Activated CD4-positive, alpha-beta T cell treated with anti-CD3 and anti-CD28 coated beads, Interleukin-2, amount 50 U/mL, for 4 hours (primary cell): ENCODE measurements at places on chromosomes 2 and 18.

DNA sequence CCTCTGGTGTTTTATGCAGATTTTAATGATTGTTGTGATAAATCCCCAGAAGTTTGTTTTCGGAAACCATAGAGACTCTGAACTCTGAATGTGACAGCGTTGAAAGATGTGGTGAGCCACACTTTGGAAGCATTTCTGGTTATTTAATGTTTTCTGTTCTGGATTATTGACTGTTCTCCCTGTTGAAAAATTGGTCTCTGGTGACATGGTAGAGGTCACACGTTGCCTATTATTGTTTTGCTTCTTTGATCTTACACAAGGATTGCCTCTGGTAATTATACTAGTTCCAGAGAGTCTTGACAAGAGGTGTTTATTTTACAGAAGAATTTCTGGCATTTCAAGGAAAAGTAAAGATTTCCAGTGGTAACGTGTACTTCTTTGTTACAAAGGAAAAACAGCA, 127.1 kb downstream of the GREB1L start:
- DNase-seq, result no peak

DNA sequence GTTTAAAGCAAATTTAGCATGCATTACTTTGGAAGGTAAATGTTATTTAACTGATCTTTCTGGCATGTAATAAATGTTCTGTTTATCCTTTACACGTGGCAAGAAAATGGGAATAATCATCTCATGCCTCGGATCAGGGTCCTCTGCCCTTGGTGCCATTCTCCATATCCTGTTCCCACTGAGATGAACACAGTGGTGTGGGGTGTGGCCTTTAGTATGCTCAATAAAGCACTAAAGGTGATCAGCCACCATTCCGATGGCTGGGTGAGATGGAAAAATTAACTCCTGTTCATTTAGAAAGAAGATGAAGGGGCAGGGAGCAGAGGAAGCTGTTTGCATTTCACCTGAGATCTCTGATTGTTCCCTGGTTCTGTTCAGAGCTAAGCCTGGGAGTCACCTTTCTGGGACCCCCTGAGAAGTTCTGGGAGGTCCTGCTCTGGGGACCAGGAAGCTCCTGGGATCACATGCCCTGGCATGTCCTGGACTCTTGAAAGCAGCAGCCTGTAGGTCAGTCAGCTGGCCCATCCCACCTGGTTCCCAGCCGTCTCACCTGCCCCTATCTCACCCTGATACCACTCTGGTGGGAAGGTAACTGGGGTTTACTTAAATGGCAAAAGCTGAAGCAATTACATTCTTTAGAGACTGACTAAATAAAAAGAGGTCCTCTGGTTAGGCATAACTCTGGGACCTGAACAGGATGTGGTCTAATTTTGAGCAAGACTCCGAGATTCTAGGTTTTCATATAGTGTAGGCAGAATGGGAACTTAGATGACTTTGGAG, 288.9 kb upstream of the EPAS1 start:
- no peak for DNase-seq

GRCh38 chr18:35248429-35248828, 7.6 kb downstream of the ZNF397 start:
- no peak for DNase-seq

DNA sequence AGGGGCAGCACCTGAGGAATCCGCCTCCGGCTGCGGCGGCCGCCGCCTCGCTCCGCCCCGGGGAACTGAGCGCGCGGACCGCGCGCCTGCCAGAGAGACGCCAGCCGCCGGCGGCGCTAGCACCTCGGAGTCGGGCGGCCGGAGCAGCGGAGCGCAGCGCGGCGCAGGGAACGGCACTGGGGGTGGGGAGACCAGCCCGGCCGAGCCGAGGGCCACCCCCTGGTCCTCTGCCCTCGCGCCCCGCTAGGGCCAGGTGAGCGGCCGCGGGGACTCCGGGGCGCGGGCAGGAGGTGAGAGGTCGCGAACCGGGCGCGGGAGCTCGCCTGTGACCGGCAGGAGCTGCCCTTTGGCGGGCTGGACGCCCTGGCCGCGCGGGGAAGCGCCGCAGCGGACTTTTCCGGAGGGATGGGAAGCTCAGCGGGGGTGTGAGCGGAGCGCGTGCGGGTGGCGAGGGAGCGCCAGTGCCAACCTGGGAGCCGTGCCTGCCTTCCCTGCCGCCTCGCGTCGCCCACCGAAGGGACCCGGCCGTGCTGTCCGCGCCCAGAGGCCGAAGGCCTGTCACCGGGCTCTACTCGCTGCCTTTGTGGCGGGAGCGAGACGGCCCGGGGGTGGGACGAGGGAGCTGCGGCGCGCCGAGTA, at the start of gene GREB1L:
GREB1L (plus strand) TSS at position 92 of the 639 bp plus-strand sequence. CDS start 141,287 bp downstream, outside the sequence.
- DNase-seq, result no peak

GRCh38 chr18:49225160-49225559, 235.3 kb downstream of the DYM start:
- DNase-seq, result no peak

DNA sequence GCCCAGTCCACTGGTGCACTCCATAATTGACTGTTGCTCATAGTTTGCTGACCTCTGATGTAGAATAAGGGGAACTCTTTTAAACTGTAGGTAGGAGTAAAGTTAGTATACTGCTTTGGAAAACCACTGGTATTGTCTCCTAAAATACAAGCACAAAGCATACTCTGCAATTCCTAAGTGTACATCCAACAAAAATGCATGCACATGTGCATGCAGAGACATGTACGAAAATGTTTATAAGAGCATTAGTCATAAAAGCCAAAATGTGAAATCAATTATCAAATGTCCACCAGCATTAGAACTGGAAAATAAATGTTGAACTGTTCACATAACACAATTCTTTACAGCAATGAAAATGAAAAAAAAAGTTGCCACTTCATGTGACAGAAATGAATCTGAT, 39.8 kb upstream of the DDX18 start:
- DNase-seq, result no peak

GRCh38 chr18:34400834-34401233, 176.1 kb upstream of the NOL4 start:
- DNase-seq, result no peak
